ENCODE measurements at places on chromosomes 16 and 17.

GRCh38 chr16:70478912-70479341, 24.5 kb downstream of the FCSK start:
- no peak for DNase-seq

GRCh38 chr16:50626868-50627267, 54.2 kb downstream of the SNX20 start:
- no peak for DNase-seq

GRCh38 chr16:80974649-80975376, 31.9 kb downstream of the CMC2 start:
- DNase-seq: no peak

GRCh38 chr16:11655655-11656054, 12.6 kb upstream of the SNN start:
- DNase-seq: no peak

GRCh38 chr16:85257483-85257882, 145.2 kb upstream of the CIBAR2 start:
- DNase-seq: no peak

DNA sequence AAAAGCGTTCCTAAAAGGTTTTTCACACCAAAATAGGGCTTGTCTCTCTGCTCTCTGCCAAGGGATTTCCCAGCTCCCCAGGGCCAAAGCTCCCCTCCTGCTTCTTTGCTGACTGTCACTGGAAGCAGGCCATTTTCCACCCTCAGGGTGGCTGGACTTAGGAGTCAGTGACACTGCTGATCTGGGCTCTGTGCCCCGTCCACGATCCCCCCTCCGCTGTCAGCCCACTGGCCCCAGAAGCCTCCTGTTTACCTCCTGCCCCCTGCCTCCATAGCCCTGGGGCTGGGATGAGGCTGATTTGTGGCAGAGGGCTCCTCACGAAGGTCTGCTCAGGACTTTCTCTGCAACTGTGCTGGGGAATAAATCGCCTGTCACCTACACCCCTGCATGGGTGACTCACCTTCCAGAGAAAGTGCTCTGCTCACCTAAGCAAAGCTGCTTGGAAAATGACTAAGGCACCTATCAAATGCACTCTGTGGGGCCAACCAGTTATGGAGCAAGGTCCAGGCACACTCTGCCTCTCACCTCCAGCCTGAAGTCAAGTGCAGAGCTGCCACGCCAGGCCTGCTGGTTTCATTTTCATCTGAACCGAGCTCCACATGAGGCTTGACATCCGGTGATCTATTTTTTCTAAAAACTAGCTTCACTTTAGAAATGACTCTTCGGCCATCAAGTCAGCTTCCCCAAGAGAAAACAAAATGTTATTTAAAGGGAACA, 4.9 kb downstream of the MAP3K14 start:
- DNase-seq: peak; percentile 63

DNA sequence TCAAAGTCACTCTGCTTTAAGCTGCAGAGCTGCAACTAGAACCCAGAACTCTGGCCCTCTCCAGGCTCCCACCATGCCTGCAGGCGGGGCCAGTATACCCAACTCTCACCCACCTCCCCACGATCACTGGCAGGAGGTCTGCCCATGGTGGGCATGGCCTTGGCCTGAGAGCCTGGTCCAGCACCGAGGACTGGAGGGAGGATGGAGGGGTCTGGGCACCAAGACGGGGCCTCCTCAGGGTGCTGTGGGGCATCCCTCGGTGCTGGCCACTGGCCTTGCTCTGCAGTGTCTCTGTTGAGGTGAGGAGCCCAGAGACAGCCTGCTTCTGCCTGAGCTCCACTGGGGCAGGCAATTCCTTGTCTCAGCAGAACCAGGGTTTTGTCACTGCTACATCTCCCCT, 1.5 kb upstream of the KRT16 start:
- DNase-seq: no peak

DNA sequence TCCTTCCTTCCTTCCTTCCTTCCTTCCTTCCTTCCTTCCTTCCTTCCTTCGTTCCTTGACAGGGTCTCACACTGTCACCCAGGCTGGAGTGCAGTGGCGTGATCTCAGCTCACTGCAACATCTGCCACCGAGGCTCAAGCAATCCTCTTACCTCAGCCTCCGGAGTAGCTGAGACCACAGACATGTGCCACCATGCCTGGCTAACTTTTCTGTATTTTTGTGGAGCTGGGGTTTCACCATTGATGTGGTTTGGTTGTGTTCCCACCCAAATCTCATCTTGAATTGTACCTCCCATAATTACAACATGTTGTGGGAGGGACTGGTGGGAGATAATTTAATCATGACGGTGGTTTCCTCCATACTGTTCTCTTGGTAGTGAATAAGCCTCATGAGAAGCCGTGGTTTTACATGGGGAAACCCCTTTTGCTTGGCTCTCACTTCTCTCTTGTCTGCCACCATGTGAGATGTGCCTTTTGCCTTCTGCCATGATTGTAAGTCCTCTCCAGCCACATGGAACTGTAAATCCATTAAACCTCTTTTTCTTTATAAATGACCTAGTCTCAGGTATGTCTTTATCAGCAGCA, 90.3 kb upstream of the MPHOSPH6 start:
- no peak for DNase-seq

DNA sequence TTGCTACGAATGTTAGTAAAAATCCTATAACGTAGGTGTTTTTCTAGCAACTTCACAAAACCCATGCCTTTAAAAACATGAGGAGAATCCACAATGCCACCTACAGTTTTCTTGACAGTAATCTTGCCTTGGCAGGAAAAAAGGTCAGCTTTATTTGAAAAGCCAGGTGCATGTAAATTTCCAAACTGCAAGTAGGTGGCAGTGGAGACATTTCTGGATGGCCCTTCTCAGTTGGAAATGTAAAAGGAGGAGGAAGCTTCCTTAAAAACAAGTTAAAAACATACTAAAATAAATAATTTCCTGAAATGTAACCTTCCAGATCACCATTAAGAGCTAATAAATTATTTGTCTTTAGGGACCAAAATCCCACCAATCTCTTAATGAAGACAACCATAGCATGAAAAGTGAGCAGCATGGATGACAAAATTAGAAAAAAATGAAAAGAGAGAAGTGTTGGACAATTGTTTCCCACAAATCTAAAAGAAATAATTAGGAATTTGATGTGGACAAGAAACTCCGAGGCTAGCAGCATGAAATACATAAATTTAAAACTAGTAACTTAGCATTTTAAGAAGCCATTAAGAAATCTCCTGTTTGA, 152.2 kb downstream of the SNX11 start:
- peak; percentile 45 for DNase-seq

- DNase-seq: no peak
Observed at GRCh38 chr17:15091825-15092224, 173.3 kb downstream of the PMP22 start.

GRCh38 chr16:87834668-87835473, 34.4 kb downstream of the SLC7A5 start:
- DNase-seq: peak; percentile 65

DNA sequence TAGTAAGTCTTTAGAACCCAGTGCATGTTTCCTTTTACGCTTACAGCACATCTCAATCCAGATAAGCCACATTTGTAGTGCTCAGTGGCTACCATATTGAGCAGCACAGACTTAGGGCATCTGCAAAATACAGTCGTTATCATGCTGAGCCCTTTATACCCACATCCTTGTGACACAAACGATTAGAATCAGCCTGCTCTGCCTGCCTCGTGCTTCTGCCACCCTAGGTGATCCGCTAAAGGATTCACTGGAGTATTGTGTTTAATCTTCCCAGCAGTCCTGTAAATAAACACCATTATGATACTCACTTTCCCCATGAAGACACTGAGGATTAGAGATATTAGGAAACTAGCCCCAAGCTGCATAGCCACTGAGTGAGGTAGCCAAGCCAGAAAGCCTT, 51.3 kb upstream of the FA2H start:
- DNase-seq: no peak

GRCh38 chr16:78648517-78648916, 549.1 kb downstream of the WWOX start:
- DNase-seq: no peak

DNA sequence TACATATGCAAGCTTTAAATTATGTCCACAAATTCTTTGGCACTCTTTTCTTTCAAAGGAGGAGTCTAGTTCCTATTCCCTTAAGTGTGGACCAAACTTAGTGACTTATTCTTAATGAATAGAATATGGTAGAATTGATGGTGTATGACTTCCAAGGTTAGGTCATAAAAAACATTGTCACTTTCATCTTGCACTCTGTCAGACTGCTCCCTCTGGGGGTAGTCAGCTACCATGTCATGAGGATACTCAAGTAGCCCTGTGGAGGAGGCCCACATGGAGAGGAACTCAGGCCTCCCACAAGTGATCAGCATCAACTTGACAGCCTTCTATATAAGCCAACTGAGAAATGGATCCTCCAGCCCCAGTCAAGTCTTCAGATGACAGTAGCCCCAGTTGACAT, 58.0 kb upstream of the SCNN1B start:
- DNase-seq: no peak

DNA sequence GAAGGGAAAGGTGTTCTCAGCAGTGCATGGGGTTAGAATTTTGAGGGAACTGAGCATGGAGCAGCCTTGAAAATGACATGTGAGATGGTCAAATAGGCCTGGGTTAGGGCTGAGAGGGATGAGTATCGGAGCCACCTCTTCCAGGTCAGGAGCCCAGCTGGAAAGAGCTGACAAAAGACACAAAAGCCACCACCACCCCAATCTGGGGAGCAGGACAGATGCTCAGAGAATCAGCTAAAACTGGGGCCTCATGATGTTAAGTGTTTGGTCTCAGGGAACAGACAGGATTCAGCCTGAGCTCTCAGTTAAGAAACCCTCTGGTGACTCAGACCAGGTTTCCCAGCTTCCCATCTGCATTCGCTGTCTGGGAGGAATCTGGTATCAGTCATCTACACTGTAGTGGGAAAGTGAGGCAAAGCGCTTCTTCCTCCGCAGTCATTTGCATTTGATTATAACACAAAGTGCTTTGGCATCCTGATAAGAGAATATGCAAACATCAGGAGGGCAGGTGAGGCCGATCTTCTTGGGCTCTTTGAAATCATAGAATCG, 2.6 kb downstream of the WNT9B start:
- peak; percentile 52 for DNase-seq

GRCh38 chr16:8828541-8829165, 31.0 kb downstream of the PMM2 start:
- DNase-seq: no peak

DNA sequence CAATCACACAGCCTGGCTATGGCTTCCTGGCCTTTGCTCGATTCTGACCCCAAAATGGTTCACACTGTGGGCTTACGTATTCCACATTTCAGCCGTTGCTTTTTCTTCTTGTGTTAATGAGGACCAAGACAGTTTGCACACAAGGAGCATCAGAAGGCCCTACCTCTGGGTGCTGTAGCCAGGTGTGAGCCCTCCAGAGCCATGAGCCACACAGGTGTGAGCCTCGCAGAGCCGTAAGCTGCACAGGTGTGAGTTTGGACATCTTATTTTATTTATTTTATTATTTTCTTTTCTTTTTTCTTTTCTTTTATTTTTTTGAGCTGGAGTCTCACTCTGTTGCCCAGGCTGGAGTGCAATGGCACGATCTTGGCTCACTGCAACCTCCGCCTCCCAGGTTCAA, 70.6 kb downstream of the LMF1 start:
- no peak for DNase-seq

- DNase-seq: no peak
Observed at GRCh38 chr17:8405499-8406016, 7.9 kb upstream of the RNF222 start.

DNA sequence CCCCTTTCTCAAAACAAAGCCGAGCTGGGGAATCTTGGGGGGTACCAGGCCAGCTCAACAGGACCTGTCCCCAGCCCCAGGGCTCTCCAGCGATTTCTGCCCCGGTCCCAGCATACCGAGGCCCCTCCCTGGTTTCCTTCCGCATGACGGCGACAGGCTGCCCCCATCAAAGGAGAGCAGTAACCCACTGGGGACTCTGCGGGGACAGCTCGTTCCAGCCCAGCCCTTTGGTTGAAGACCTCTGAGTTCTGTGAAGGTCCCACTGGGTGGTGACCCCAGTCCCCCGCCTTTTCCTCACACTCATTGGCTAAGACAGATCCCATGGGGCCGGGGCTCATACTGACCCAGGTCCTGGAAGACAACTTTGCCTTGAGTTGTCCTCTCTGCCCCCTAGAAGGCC, 4.1 kb downstream of the SMTNL2 start:
- no peak for DNase-seq

GRCh38 chr16:84065536-84066132, 23.0 kb upstream of the SLC38A8 start:
- DNase-seq: peak; percentile 62

GRCh38 chr17:43906951-43907424, 348 bp downstream of the MPP2 start:
- no peak for DNase-seq

GRCh38 chr17:35775039-35775438, 14.4 kb downstream of the C17orf50 start:
- no peak for DNase-seq

- no peak for DNase-seq
Observed at GRCh38 chr17:74742978-74743545, 5.4 kb upstream of the NHERF1 start.

DNA sequence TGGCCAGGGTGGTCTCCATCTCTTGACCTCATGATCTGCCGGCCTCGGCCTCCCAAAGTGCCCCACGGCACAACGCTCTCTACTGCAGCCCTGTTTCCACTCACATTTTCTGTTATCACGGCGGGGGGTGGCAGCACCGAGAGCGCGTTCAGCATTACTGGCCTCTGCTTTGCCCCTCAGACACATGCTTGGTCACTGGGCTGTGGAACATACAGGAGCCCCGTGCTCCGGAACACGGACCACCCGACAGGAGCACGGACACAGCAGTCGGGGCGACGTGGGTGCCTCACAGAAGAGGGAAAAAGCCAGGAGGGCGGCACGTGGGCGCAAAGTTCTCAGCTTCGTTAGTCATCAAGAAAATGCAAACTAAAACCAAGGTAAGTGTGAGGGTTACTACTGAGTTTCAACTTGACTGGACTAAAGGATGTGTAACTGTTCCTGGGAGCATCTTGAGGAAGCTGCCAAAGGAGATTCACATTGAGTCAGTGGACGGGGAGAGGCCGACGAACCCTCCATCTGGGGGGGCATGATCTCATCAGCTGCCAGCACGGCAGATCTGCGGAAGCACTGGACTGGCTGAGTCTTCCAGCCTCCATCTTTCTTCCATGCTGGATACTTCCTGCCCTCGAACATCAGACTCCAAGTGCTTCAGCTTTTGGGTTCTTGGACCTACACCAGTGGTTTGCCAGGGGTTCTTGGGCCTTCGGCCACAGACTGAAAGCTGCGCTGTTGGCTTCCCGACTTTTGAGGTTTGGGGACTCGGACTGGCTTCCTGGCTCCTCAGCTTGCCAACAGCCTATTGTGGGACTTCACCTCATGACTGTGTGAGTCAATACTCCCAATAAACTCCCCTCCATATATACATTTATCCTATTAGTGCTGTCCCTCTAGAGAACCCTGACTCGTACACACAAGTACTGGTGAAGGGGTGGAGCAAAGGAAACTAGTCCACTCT, 106.8 kb downstream of the ZNF778 start:
- peak; percentile 92 for DNase-seq

GRCh38 chr16:88049561-88050545, 98.6 kb downstream of the BANP start:
- DNase-seq: no peak

GRCh38 chr17:1315409-1315808, 35.9 kb downstream of the TRARG1 start:
- no peak for DNase-seq

Data from IMR-90 (cell line).